ENCODE measurements at places on chromosomes 1 and 21. TPM values are rescaled to one million over a fixed set of nuclear protein-coding genes. Genes with fewer than 3 reads are reported as not detected.

Gene TNFRSF4
- 0.79 TPM for total RNA-seq

Gene PGBD5
- total RNA-seq = 0.07 TPM

Gene LCE1C
- not detected for total RNA-seq

Gene SPRR2F
- total RNA-seq = not detected

Gene OR2L8
- total RNA-seq = not detected

Gene REN
- not detected for total RNA-seq

Gene IL20
- total RNA-seq = not detected
